ENCODE measurements at places on chromosomes 6 and 20. TPM values are rescaled to one million over a fixed set of nuclear protein-coding genes. Genes with fewer than 3 reads are reported as not detected.

- no peak for DNase-seq
Measured at GRCh38 chr6:127816643-127817042, 84.2 kb downstream of the THEMIS start.

DNA sequence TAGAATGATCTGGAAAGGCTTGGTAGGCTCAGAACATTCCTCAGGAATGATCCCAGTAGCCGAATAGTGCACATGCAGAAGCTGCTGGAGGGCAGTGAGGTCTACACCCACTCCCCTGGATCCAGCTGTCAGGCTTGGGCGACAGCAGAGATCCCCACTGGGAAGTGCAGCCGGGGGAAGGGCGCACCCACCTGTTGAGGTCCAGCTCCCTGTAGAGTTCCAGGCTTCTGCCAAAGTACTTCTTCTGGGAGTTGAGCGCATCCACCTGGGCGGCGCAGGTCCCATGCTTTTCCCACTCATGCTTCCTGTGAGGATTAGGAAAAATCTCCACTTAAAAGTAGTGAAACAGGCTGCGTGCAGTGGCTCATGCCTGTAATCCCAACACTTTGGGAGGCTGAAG lies 17.6 kb downstream of the RNASET2 start:
- DNase-seq, result no peak

The OPN5 gene
- not detected for polyA plus RNA-seq

The EHMT2 gene
- polyA plus RNA-seq, result 40.0 TPM

The CALHM4 gene
- polyA plus RNA-seq, result not detected

DNA sequence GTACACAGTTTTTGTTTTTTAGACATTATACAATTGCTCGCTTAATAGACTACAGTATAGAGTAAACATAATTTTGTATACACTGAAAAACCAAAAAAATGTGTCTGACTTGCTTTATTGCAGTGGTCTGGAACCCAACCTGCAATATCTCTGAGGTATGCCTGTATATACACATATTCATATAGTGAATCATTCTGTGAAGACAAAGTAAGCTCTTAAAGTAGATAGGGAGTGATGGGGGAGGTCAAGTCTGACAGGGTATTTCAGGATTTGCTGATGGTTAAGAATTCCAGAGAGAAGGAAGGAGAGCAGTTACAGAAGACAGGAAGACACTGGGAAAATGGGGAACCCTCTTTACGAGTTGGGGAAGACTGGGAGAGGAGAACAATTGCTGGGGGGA lies 417.9 kb downstream of the CD109 start:
- no peak for DNase-seq

DNA sequence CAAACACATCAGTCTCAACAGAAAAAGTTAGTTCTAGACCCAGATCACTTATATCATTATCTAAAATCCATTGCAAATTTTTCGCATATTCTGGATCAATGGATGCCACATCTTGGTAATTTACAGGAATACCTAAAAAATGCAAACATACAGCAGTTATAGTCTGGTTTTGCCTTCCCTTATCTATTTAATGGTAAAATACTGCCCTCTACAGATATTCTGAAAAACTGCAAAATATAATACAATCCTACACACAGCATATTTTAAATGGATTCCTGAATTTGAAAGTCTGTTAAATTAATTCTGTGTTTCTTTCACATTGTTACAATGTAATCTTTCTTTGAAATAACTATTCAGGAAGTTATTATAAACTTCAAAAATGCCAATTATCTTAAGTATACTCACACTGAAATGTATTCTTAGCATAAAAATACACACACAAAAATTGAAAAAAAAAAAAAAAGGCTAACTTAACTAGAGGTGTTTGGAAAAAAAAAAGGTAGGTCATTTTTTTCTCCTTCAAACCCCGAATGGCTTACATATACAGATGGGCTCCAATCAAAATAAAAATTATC lies 88.4 kb downstream of the HACE1 start:
- peak; percentile 11 for DNase-seq

DNA sequence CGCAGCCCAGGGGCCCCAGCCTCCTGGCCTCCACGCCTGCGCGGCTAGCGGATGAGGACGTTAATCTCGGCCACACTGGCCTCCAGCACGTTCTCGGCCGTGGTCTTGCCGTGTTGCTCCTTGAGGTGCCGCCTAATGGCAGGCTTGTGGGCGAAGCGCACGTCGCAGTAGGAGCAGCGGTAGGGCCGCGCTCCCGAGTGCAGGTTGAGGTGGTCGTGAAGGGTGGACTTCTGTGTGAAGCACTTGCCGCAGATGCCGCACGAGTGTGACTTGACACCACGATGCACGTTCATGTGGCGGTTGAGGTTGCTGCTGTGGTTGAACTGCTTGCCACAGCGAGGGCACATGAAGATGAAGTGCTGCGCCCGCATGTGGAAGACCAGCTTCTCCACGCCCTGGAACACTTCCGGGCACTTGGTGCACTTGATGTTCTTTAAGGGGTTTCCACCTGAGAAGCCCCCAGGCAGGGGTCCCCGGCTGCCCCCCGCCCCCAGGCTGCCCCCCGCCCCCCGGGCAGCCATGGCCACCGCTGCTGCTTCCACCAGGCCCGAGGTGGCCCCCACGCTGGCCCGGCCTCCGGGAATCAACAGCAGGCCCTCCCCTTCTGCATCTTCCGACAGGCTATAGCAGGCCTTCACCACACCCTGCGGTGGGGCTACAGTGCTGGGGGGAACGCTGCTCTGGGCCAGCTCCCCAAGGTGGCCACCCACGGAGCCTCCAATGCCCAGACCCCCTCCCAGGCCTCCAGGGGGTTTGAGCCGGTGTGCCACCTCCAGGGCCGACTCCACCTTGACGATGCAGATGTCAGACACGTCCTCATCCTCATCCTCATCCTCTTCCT lies 1.8 kb downstream of the ZBTB12 start:
- DNase-seq, result no peak

The HLA-DMB gene
- 1.7 TPM for polyA plus RNA-seq

The ENPP4 gene
- 3.5 TPM for polyA plus RNA-seq

DNA sequence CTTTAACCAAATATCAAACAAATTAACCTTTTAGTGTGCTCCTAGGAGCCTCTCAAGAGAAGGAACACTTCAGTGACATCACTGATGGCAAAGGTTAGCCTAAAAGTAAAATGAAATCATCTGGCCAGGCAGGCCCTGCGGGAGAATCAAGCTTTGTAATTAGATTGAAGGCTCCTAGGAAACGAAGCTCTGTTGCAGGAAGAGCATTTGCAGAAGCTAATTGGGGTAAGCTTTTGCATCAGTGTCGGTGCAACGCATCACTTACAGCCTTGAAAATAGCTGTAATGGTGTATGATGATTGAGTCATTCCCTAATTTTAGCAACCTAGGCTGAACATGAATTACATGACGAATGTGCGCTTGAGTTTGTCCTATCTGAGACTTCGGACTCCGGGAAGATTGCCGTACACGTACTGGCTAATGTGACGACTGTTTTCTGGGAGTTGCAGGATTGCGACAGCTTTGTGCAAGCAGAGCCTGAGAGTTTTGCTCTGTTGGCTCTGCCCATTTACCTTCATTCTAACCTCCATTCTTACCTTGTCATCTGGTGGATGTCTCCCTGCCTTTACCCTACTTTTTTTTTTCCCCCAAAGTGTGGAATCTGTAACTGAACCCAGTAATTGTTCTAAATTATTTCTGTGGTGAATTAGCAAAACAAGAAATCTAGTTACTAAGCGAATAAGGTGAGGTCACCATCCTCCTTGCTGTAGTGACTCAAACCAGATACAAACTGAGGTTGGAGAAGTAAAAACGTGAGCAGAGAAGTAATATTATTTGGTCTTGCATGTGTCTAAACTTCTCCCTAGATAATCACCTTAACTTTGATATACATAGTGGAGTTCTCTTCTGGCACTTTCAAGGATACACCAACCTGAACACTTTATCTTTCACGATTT lies 675.9 kb upstream of the CITED2 start:
- DNase-seq, result peak; percentile 40

GRCh38 chr6:113616701-113617274 lies 240.4 kb upstream of the MARCKS start:
- DNase-seq, result no peak

GRCh38 chr6:39280247-39280731 lies 33.9 kb downstream of the KCNK17 start:
- peak; percentile 68 for DNase-seq

The SPATA25 gene
- polyA plus RNA-seq, result 1.4 TPM

The AK9 gene
- polyA plus RNA-seq, result 8.2 TPM

DNA sequence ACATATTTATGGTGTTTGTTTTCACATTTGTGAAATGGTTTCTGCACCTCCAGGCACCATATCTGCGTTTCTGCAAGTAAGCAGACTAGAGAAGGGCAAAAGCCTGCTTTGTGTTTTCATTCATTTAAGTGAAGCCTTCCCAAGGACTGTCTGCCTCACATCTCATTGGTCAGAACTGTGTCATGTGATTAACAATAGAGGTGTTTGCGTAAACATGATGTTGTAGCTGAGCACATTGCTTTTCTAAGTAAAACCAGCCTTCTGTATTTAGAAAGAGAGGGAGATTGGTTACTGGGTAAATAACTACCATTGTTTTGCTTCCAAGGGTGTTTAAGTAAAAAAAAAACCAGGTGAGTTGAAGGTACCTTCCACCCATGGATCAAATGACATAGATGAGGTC lies 39.7 kb downstream of the SH3BGRL2 start:
- DNase-seq, result no peak

- no peak for DNase-seq
Measured at GRCh38 chr6:136566851-136567250, 16.6 kb upstream of the MAP7 start.

The PLA2G7 gene
- polyA plus RNA-seq, result not detected

The LAMP5 gene
- not detected for polyA plus RNA-seq

The LBP gene
- 57.2 TPM for polyA plus RNA-seq

DNA sequence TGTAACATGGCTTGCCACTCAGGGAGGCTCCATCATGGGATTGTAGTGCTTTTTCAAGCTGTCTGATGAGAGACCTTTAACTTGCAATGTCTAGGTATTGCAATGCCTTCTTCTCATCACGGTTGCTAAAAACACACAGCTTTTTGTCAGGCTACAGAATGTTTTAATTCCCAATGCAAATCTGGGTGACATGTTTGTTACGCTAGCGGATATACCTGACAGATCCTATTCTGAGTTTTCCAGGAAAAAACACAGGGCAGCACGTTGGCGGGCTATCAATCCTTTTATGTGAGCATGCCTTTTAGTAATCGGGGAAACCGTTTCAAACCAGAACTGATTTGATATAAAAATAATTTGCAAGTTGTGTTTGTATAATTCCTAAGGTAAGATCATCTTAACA lies 577.2 kb upstream of the MAP3K7 start:
- DNase-seq, result no peak

DNA sequence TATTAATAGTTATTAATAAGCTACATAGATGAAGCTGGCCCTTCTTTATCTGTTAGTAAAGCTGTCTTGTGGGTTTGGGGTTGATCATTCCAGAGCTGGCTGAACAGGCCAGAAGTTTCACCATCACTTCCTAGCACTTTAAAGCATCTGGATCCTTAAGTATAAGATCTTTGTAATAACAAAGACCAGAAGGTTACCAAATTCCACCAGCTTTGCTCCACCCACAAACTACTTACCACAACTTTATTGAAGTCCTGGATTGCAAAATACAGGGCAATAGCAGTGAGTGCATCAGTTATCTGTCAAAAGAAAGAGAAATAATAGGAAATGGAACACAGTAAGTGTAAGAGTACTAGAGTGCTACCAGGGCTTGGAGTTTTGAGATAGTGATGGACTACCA lies 33.0 kb downstream of the PIGU start:
- no peak for DNase-seq

GRCh38 chr6:82144007-82144851 lies 103.3 kb downstream of the IBTK start:
- peak; percentile 81 for DNase-seq

The LTA gene
- polyA plus RNA-seq, result not detected

DNA sequence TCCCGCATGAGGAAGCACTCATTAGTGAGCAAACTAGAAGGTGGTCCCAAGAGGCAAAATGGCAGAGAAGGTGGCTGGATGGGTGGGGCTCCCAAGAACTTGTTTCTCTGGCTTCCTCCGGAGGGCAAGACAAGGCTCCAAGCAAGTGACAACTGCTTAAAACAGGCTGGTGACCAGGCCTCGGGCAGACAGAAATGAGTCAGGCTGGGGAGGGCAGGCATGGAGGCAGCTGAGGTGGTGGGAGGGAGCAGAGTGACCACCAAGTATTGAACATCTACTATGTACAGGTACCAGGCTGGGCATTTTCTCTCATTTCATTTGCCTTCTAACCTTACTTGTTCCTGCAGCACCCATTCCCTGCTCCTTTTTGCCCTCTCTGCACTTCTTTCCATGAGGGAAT lies 33.4 kb downstream of the TNXB start:
- DNase-seq, result no peak

DNA sequence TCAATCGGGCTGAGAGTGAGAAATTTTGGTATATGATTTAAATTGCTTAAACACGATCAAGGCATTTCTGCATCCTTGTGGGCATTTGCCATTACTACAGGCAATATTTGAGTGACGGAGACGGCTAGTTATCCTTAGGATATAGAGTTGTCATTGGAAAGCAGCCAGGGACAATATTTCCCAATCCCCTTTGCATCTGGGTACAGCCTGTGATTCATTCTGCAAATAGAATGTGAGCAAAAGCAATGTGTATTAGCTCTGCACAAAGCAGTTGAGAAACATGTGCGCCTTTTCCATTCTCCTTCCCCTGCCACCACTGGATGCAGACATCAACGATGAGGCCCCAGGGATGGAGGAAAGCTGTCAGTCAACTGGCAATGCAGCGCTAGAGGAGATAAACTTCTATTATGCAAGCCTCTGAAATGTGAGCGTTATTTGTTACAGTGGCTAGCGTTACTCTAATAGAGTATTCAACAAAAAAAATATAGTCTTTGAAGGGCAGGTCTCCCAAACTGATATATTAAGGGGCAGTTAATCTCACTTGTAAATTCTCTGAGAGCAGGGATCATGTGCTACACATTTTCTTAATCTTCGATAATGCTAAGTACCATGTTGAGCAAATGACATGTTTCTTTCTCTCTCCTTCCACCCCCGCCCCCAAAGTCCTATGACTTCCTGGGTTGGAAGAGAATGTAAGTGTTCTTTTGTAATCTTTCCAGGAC lies 37.1 kb upstream of the NCOA3 start:
- peak; percentile 93 for DNase-seq

GRCh38 chr20:48105526-48105925 lies 320.2 kb upstream of the SULF2 start:
- no peak for DNase-seq

GRCh38 chr6:150702675-150703074 lies 103.0 kb downstream of the PLEKHG1 start:
- DNase-seq, result no peak

GRCh38 chr6:34792605-34793500 lies 970 bp downstream of the BLTP3A start:
- peak; percentile 54 for DNase-seq

The HCRTR2 gene
- polyA plus RNA-seq, result 0.35 TPM

DNA sequence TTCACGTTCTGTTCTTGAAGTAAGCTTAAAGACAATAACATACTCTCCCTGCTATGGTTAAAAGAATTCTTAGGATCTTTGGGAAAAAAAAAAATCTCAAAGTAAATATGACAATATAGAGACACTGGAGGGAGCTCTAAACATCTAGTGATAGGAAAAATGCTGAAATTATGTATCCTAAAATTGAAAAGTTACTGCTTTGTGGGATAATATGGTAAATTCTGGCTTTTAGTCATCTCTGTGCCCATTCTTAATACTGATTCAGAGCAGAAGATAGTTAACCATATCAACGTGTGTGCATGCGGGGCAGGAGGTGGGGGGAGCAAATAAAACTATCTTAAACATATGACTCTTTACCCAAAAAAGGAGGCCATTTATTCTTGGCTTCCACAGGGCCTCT lies 165.4 kb downstream of the GMPR start:
- DNase-seq, result no peak

Data from hepatocyte (in vitro differentiated cells).